IPS-NIHi11 (cell line): ENCODE measurements at places on chromosomes 2 and 18.
A peak's percentile ranks its signal among the peaks of the same experiment; 100 is the strongest.

GRCh38 chr18:55401638-55402191 lies 186.3 kb downstream of the TCF4 start:
- DNase-seq: peak; percentile 22

DNA sequence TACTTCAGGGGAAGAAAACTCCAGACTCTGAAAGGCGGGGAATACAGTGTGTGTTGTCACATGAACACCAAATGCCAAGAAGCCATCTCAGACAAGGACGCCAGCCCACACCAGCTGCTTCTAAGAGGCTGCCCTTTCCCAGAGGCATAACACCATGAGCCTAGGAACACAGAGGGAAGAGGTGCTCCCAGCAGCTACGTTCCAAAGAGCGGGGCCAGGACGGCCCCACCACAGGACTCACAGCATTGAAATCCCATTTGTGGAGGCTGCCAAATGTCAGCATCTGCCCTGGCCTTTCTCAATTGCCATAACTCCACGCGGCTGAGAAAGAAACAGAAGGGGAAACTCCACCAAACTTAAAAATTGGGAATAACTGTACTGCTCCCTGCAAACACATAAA lies 20.1 kb upstream of the ID2 start:
- DNase-seq: no peak

- DNase-seq: no peak
These were observed 113.5 kb downstream of the CSRNP3 start for GRCh38 chr2:165582863-165583506.

GRCh38 chr18:48948112-48949049 lies 2.4 kb downstream of the SMAD7 start:
- DNase-seq: peak; percentile 75

DNA sequence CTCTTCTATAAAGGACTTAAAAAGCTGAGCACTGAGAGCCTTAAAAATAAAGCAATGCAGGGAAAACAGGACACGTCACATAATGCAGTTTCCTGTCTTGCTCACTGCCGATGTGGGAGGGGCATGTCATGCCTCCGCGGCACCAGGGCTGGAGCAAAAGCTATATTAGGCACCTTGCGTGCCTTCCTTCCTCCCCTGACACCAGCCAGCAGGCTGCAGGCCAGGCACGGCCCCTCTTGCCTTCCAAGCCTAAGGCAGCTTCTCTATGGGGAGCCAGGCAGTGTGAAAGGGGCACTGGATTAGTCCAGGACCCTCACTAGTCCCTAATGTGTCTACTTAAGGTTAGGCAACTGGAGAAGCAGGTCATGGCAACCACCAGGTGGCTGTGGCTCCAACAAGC lies 26.3 kb downstream of the MRPL35 start:
- no peak for DNase-seq
